Colonic mucosa (tissue), 4 donors: ENCODE measurements at places on chromosomes 4 and X. TPM values are rescaled to one million over a fixed set of nuclear protein-coding genes. Genes with fewer than 3 reads are reported as not detected.
A peak's percentile ranks its signal among the peaks of the same experiment; 100 is the strongest.

- H3K4me3 ChIP-seq = no peak overlapping the region
- no peaks in the 10 kb centered on the region for H3K4me1 ChIP-seq
- H3K27ac ChIP-seq = no peak overlapping the region
- no peaks in the 10 kb centered on the region for H3K36me3 ChIP-seq
- H3K27me3 ChIP-seq = no peaks in the 10 kb centered on the region
- no peak for DNase-seq
Measured at GRCh38 chr4:2178986-2179385, 62.9 kb downstream of the HAUS3 start.

DNA sequence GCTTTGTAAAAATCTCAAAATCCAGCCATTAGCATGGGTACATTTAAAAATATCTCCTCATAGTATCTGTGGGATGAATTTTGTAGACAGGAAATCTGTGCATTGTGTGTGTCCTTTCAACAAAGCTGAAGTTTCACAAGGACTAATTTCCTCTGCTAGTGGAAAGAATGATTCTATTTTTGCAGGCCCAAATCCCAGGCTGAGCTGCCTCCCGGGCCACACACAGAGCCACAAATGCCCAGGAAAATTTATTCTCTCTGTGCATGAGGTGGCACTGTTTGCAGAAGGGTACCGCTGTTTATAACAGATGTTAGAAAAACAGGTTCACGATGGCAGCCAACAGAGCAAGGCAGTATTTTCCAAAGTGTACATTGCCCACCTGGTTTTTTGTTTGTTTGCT, 11.0 kb upstream of the VCX3B start:
- H3K27me3 ChIP-seq = no peaks in the 10 kb centered on the region
- DNase-seq = no peak
- no peak overlapping the region for H3K4me3 ChIP-seq
- H3K27ac ChIP-seq = no peak overlapping the region

DNA sequence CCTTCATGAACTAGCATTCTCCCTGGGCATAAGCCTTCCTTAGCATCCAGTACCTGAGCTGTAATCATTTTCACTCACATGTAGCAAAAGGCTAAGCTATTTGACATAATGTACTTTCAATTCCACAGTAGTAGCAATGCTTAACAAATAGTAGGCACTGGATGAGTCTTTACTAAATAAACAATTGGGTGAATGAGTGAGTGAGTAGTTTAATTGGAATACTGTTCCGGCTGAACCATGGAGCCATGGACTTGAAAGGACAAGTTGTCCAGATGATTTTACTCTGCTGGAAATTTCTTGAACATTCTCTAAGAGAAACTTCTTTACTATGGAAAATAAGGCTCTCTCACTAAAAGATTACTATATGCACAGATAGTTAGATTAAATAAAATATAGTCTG, 159.3 kb downstream of the FAM47B start:
- DNase-seq = no peak
- H3K36me3 ChIP-seq = no peaks in the 10 kb centered on the region

Gene FGA
- 0.24 TPM for total RNA-seq

DNA sequence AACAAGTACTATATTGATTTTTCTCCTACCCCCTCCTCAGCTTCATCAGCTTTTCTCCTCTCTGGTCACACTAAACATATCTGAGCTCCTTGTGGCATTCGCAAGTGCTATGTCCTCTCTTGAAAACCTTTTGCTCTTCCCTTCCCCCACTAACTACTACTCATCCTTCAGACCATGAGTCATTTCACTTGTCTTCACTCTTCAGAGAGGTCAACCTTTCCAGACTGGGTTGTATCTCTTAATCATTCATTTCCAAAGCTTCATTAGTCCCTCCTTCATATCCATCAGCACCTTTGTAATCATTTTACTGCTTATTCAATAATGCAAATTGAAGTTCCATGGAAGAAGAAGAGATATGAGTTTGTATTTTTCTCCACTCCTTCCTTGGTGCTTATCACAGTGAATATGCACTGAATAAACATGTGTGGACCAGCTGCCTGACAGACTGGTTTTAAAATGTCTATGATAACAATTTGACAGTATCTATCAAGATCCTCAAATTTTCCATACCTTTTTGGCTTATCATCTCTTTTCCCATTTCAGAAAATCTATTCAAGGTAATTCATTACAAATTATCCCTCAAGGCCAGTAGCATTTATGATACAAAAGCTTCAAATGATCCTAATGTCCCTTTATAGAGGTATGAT, 28.4 kb downstream of the DDX60L start:
- H3K4me3 ChIP-seq = no peak overlapping the region
- no peaks in the 10 kb centered on the region for H3K36me3 ChIP-seq
- no peaks in the 10 kb centered on the region for H3K4me1 ChIP-seq
- no peak overlapping the region for H3K27ac ChIP-seq
- H3K27me3 ChIP-seq = no peaks in the 10 kb centered on the region

DNA sequence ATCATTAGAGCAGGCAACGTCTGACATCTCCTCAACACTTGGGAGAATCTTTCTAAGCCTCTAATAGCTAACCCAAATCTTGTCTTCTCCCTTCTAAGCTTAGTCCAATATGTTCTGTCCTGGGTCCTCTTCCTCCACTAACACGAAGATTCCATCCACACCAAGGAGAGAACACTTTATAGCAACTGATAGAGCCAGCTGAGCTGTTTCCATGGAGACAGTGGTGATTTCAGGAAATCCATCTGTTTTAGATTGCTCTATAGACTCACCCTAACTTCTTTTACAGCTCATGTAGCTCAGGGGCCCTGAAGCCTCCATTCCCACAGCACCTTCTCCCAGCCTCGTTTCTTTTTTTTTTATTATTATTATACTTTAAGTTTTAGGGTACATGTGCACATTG, 37.4 kb downstream of the SCD5 start:
- no peak for DNase-seq
- H3K36me3 ChIP-seq = no peaks in the 10 kb centered on the region

- H3K27me3 ChIP-seq = no peaks in the 10 kb centered on the region
- H3K4me3 ChIP-seq = no peak overlapping the region
- no peak overlapping the region for H3K27ac ChIP-seq
- no peak for DNase-seq
- H3K4me1 ChIP-seq = no peaks in the 10 kb centered on the region
- H3K36me3 ChIP-seq = no peaks in the 10 kb centered on the region
Measured at GRCh38 chrX:29487714-29488113, 727.6 kb upstream of the MAGEB2 start.

Gene GLRA3
- not detected for total RNA-seq

GRCh38 chr4:129092631-129093190, 628 bp downstream of the SCLT1 start:
- H3K4me1 ChIP-seq = no peaks in the 10 kb centered on the region
- no peak for DNase-seq
- no peaks in the 10 kb centered on the region for H3K27me3 ChIP-seq
- H3K27ac ChIP-seq = peak overlapping the region; percentile 96

Gene WDR45
- total RNA-seq = 40.6 TPM

Gene NCAPG
- 10.7 TPM for total RNA-seq

- H3K4me3 ChIP-seq = no peak overlapping the region
- no peaks in the 10 kb centered on the region for H3K4me1 ChIP-seq
- H3K27me3 ChIP-seq = no peaks in the 10 kb centered on the region
- H3K27ac ChIP-seq = no peak overlapping the region
- no peak for DNase-seq
- no peaks in the 10 kb centered on the region for H3K36me3 ChIP-seq
Measured at GRCh38 chr4:7792616-7793015, 147.0 kb downstream of the AFAP1 start.

Gene MAGEA1
- total RNA-seq = not detected

DNA sequence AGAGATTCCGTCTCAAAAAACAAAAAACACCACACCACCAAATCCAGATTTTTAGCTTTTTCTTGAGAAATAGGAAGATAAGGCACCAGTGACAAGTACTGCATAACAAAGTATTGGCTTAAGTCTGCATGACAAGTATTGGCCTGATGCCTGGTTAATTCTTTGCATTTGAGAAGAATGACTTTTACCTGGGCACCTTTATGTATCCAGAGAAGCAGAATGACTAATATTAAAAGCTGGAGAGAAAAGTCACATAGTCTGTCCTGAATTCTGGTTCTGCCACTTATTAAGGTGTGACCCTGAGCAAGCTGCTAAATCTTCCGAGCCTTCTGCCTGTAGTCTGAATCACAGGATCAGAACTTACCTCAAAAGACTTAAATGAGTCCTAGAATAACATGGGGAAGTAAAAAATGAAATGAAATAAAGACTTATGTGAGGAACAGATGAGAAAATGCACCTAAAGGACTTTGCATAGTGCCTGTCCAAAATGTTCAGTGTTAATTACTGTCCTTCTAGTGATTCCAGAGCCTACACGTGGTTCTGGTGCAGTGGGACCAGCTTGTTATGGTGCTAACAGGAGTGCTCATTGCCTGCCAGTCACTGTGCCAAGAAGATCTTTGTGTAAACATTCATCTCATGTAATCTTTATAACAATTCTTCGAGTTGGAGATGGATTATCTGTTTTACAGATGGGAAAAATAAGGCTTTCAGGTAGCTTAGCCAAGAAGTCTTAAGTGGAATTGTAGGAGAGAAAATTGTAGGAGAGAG, 31.6 kb downstream of the UGDH start:
- H3K4me1 ChIP-seq = no peaks in the 10 kb centered on the region
- no peak overlapping the region for H3K4me3 ChIP-seq
- DNase-seq = no peak
- H3K27ac ChIP-seq = no peak overlapping the region
- H3K27me3 ChIP-seq = no peaks in the 10 kb centered on the region

DNA sequence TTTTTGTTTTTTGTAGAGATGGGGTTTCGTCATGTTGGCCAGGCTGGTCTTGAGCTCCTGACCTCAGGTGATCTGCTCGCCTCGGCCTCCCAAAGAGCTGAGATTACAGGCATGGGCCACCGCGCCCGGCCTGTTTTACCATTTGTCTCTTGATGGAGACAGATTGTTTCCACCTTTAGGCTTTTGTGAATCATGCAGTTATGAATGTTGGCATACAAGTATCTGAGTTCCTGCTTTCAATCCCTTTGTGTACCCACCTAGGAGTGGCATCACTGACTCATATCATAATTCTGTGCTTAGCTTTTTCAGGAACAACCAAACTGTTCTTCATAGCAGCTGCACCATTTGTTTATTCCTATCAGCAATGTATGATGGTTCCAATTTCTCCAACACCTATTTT, 20.2 kb upstream of the MGST2 start:
- no peak overlapping the region for H3K27ac ChIP-seq
- H3K4me3 ChIP-seq = no peak overlapping the region
- no peak for DNase-seq
- H3K27me3 ChIP-seq = no peaks in the 10 kb centered on the region
- H3K4me1 ChIP-seq = no peaks in the 10 kb centered on the region
- no peaks in the 10 kb centered on the region for H3K36me3 ChIP-seq

DNA sequence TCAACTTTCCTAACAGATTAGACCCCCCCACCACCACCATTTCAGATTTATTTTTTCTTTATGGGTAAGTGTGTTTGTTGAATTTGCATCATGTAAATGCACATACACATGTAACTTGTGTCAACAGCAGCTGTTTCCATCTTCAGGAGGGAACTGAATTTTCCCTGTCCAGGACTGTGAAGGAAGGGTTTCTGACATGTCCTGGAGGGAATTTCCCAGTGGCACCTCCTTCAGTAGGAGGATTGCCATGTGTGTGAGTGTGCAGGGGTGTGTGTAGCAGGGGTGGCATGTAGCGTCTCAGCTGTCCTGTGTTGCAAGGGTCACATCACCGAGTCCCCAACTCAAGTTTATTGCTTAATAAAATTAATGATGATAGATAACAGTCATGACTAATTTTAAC, 19.7 kb downstream of the HERC6 start:
- no peak overlapping the region for H3K4me3 ChIP-seq
- no peak overlapping the region for H3K27ac ChIP-seq
- no peak for DNase-seq
- no peaks in the 10 kb centered on the region for H3K27me3 ChIP-seq
- H3K4me1 ChIP-seq = no peaks in the 10 kb centered on the region
- no peaks in the 10 kb centered on the region for H3K36me3 ChIP-seq

Gene RTL5
- total RNA-seq = 1.2 TPM

Gene MED14
- total RNA-seq = 59.1 TPM
